Fibroblast of upper back skin (primary cell): ENCODE measurements at places on chromosomes 5 and 9.
A peak's percentile ranks its signal among the peaks of the same experiment; 100 is the strongest.

- DNase-seq = no peak
Observed at GRCh38 chr5:10461904-10462555, 20.4 kb downstream of the ROPN1L start.

DNA sequence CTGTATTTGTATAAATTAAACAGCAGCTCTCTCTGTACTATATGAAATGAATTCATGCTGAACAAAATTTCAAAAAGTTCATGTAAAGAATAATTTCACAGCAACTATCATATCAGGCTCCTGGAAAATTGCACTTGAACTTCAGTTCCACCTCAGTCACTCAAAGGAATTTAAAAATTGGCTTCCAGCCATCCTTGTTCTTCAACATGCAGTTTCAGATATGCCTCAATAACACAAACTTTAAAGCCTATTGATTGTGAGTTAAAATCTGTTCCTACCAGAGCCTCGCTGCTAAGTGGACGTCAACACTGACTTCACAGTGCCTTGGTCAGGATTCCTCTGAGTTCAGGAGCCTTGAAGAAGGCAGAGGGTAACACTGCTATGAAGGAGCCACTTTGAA lies 418.7 kb upstream of the WWC1 start:
- no peak for DNase-seq

DNA sequence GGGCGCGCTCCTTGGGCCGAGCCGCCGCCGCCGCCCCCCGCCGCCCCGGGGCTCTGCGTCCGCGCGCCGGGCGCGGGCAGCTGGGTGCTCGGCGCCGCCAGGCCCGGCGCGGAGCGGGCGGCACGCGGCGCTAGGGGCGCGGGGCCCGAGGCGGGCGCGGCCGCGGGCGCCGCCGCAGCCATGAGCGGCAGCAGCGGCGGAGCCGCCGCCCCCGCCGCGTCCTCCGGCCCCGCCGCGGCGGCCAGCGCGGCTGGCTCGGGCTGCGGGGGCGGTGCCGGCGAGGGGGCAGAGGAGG lies 351 bp downstream of the TRIO start:
- no peak for DNase-seq

- peak; percentile 30 for DNase-seq
Observed at GRCh38 chr9:90044710-90045151, 439.9 kb downstream of the GADD45G start.

- DNase-seq = no peak
Observed at GRCh38 chr5:148748702-148749392, 77.6 kb upstream of the ADRB2 start.

DNA sequence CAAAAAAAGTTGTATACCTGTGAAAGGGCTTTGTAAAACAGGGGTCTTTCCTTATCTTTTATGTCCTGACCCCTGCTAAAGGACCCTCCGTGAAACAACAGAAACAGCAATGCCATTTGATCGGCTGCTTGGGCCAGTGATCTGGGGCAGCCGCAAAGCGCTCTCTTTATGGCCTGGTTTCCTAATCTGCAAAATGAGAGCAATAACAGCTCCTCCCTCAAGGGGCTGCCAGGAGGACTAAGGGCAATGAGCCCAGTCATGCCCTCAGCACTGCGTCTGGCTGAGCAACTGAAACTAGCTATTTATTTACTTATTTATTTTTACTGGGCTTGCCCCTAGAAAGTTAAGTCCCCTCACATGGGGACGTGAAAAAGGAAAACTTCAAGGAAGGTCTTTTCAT lies 18.3 kb downstream of the CMBL start:
- no peak for DNase-seq

DNA sequence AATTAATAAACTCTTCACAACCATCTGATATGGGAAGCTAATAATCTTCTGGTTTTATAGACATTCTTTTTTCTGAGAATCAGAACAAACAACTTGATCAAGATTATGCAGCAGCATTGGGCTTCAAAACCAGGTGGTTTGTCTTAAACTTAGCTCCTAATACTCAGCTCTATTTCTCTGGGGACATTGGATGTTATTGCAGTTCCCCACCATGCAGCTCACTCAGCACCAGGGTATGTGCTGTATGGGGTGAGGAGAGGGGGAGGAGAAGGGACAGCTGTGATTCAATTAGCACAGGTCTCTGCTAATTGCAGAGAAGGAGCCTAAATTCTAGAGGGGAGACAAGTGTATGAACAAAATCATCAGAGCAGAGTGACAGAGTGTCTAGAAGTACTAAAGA lies 210.7 kb upstream of the TNC start:
- DNase-seq = peak; percentile 45

GRCh38 chr9:7118633-7119032 lies 360.9 kb downstream of the KDM4C start:
- DNase-seq = no peak

- DNase-seq = no peak
Observed at GRCh38 chr5:138677782-138678181, 75.4 kb upstream of the CTNNA1 start.

DNA sequence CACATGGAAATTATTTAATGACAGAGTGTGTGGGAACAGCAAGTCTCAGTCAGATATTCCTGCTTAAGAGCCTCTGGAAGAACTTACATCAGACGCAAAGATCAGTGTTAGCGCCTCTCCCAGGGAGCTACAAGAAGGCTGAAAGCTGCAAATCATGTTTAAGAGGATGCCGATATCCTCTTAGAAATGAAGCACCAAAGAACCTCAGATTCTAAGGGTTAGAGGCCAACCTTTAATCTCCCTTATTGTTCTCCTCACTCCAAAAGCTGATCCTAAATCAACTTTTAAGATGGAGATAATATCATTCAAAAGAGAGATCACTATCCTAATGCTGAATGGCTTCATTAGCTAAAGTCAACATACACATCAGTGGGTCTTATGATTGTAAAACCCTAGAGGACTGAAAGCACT lies 160.6 kb downstream of the NFIB start:
- DNase-seq = peak; percentile 33

DNA sequence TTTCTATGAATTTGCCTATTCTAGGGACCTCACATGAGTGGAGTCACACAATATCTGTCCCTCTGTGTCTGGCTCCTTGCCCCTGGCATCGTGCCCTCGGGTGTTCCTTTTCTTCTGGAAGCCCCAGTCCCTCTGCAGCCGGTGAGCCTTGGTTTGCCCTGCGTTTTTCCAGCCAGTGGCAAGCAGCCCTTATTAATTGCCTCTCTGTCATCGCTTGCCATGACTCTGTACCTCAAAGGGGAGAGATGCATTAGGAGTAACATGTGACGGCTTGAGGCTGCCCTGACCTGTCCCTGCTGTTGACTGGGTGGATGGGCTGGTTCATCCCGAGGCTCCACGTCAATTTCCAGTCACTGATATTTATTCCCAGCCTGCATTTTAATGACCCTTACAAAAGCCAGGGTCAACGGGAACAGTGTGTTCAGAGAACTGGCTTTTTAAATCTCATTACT lies 87.3 kb downstream of the CFAP90 start:
- DNase-seq = no peak

GRCh38 chr5:95699337-95699736 lies 16.5 kb upstream of the SPATA9 start:
- DNase-seq = no peak

DNA sequence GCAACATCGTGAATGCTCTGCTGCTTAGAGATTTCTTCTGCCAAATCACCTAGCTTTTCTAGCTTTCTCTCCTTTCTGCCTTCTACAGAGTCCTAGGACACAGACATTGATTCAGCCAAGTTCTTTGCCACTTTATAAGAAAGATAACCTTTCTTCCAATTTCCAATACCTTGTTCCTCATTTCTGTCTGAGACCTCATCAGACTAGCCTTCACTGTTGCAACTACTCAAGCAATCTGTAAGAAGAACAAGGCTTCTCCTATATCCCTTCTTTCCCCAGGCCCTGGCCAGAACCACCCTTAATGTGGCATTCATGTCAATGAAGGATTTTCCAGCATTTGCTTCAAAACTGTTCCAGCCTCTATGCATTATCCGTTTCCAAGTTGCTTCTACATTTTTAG lies 24.3 kb downstream of the FBXO10 start:
- no peak for DNase-seq

- no peak for DNase-seq
Observed at GRCh38 chr9:32161720-32162119, 222.7 kb upstream of the ACO1 start.

DNA sequence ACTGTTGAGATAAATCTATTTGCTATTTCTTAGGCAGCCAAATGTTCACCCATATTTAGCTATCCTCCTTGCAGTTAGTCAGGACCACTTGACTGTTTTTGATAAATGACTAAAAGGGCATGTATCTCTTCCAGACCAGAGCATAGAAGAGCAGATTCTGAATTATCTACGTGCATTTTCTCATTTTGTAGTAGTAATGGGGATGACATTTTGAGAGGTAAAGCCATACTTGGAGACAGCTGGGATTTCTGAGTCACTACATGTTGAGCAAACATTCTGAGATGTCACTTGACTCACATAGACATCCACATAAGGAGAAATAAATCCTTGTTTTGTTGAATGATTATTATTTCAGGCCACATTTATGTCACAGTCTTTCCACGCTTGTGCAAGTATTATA lies 297.6 kb downstream of the CDH10 start:
- DNase-seq = no peak

GRCh38 chr5:65820373-65820772 lies 98.4 kb downstream of the NLN start:
- no peak for DNase-seq
